ENCODE measurements at places on chromosomes 1 and 21.

GRCh38 chr1:207049974-207050391 lies 1.0 kb downstream of the YOD1 start:
- DNase-seq: peak; percentile 76

DNA sequence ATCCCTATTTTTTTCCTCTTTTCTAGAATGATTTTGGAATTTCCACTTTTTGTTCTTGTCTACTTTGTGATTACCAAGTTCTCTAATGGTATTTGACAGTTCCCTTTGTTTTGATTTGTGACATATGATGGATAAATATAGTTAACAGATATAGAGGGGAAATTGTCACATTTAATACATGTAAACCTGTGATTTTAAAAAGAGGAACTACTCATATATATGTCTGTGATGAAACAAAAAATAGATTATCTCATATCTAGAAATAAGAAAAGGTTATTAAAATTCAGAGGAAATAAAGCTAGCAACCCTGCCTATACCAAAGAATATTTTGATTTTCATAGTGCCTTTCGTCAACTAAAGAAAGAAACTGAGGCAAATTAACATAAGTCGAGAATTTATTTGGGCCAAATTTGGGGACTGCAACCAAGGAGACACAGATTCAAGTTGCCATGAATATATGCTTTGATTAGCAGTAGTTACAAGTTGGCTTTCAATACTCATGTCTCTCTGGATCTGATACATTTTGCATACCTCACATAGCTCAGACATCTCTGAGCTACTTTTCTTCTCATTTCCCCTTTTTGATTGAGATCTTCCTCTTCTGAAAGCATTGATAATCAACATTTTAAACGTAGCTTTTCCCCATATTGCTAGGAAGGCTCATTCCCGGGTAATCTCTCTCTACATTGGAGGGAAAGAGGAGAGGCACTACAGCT lies 15.6 kb upstream of the C21orf91 start:
- no peak for DNase-seq

GRCh38 chr1:155487541-155487940 lies 75.1 kb downstream of the ASH1L start:
- DNase-seq: no peak

GRCh38 chr1:212487286-212487685 lies 54.6 kb downstream of the NENF start:
- no peak for DNase-seq

DNA sequence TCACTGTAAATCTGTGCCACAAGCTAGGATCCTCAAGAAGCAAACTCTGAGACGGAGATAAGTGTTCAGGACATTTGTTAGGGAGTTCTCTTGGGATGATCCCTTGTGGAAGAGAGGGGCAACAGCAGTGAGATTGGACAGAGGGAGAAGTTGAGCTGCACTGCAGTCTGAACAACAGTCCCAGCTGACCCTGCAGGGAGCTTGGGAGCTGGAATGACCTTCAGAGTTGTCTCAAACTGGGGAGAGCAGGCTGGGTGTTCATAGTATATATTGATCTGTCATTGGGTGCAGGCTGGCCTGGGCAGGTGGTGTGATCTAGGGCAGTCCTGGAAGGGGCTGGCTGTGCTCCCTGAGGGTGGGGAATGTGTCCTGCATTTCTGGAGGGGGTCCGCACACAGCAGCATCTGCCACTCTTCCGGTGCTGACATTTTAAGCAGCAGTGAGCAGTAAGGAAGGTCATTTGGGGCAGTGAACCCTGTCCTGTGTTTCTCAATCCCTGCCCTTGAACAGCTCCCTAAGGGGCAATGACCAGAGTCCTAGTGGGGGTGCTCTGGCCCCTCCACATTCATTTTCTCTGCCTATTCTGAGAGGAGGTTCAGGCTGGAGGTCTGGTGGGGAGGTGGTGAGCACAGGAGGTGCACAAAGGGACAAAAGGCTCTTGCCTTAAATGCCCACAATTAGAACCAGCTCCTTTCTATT lies 90.2 kb upstream of the PPM1J start:
- DNase-seq: no peak

- no peak for DNase-seq
Observed at GRCh38 chr1:117117697-117118096, 3.9 kb downstream of the TRIM45 start.

DNA sequence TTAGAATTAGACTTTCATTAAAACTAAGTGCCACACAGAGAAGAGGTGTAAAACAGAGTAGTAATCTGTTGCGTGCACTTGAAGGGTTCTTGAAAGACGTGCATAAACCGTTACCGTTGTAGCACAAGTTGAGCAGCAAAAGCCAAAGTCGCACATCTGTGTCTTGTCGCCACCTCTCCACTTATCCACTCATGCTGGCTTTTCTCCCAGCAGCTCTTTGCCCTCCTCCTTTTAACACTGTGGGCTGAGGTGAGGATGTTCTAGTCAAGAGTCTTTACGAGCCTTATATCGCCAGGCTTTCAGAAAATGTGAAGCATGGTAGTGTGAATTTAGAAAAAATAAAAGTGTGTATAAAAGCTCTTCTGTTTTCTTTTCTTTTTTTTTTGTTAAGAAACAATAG lies 48.0 kb downstream of the NR5A2 start:
- no peak for DNase-seq

DNA sequence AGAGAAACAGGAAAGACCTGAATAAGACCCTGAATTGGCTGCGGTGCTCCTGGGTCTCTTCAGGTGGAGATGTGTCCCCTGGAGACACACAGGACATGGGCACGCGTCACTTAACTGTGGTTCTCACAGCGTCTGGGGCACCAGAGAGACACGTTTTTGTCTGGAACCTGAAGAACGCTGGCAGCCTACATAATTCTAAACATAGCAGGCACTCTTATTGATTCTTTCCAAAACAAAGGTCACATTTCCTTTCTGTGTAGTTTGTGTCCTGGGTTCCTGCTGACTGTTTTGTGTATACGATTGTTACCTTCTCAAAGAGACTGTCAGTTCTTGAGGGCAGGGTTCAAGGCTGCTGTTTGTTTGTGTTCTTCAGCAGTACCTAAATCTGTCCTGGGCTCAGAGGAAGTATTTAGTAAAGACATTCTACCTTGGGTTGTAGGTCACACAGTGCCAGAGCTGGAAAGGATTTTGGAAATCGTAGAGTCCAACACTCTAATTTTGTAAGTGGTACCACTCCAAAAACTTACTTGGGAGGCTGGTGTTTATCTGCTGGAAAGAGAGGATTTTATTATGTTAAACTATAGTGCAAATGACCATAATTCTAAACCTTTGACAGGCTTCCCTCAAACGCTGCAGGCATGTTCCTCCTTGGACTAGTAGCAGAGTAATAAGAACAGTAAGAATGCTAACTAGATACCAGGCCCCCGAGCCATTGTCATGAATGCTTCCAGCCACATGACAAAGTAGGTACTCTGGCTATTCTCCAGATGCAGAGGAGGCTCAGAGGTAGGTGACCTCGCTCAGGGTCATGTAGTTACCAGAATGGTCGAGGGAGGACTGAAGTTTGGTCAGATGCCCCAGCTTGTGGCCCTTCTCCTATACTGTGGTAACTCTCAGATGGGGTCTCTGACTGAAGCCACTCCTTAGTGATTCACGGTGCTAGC lies 164.3 kb downstream of the DHRS3 start:
- no peak for DNase-seq

GRCh38 chr1:119594376-119594775 lies 53.7 kb downstream of the ZNF697 start:
- no peak for DNase-seq

- no peak for DNase-seq
Observed at GRCh38 chr1:13881385-13882088, 181.5 kb downstream of the PRDM2 start.

DNA sequence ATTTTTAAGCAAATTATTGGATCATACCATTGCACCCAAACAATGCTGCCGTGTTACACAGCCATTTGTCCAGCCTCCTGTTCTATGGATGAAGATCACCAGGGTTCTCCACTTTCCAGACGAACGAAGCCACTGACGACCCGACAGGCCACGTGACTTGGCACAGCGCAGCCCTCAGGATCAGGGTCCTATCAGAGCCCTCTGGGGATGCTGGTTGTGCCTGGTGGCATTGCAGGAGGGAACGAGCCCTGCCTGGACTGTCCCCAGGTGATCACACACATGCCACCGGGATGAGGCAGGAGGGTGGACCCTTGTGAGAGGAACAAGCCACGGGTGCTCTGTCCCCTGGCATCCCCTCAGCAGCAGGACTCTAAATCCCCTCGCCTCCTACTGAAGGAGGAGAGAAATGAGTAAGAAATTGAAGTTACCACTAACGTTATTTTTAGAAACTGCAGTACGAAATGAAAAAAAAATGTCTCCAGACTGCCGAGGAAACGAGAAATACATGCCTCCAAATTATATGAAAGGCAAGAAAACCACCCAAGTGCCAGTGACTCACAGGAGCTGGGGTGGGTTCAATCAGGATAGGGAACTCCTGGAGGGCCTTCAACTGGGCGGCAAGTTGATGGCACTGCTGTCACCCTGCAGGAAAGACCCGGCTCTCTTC lies 58.7 kb upstream of the PDE9A start:
- no peak for DNase-seq

DNA sequence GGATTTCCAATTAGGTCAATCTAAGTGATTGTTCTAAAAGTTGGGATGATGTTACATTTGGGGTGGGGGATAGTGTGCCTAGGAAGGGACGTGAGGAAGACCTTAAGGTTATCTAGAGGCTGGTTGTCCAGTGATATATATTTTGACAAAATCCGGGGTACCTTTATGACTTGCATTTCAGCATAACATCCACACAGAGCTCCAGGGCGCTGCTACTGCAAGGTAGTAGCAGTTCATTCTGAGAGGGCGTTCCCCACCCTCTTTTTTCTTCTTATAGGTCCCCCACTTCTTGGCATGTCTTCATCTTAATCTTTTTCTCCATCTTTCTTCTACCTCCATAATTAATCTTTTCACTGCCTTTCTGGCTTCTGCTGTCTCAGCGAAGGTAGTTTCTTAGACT lies 161.9 kb downstream of the CACNA1E start:
- DNase-seq: no peak

- DNase-seq: no peak
Observed at GRCh38 chr1:5906966-5907365, 85.3 kb downstream of the NPHP4 start.

Measured in RKO (cell line).